ENCODE measurements at places on chromosomes 1 and 21.

DNA sequence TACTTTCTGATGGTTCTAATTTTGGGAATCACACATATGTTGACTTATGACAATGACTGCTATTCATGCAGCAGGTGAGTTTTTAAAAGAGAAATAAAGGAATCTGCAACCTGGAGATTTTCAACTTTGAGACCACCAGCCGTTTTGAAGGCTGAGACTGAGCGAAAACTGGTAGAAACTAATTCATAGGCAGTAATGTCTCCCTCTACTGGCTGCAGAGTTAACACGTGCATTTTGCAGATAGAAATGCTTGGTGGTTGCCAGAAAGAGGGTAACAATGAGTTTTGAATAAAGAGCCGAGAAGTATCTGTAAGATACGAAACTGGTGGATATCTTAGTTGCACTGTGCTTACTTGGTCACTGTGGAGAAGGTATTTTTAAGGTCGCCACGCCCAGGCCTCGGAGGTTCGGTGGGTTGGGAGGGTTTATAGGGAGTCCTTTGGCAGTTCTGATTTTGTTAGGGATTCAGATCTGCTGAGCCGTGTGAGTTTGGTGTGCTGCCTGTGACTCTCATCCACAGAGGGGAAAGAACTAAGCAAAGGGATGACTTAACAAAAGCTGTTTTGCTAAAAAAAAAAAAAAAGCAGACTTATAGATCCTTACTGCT is 83.0 kb downstream of the RYR2 start:
- DNase-seq = peak; percentile 23

DNA sequence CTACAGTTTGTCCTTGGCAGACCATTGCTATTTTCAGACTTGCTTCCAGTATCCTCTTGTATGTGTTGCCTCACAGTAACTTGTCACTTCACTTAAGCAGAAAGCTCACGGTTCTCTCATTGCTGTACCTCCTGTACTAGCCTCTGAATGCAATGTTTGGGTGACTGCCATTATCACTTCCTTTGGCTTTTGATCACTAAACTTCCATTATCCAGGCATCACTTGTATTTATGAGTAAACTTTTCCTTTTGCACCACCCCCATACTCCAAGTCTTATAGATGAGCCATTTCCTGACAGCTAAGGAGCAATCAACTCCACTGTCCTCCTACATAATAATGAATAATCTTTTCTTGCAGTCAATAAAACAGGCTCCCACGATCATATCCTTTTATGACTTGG is 255.3 kb downstream of the PDE4B start:
- DNase-seq = no peak

DNA sequence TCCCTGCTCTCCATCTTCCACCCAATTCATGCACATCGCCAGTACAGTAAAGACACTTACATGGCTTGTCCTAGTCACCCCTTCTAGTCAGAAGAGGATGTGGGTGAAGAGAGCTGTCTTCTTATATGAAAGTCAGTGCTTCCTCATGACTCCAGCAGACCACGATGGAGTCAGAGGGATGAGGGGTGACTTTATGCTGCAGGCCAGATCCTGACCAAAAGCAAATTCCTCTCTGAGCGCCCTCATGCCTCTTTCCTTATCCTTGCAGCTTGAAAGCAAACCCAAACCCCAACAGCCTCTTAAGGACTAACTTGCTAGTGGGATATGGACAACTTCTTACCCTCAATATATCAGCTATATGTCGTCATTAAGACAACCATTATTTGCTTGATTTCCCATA is 348.2 kb upstream of the DUSP10 start:
- DNase-seq = no peak

- no peak for DNase-seq
These were observed 23.9 kb downstream of the GNAT2 start for GRCh38 chr1:109595531-109595930.

GRCh38 chr1:222896630-222897526 is 82.0 kb downstream of the DISP1 start:
- peak; percentile 40 for DNase-seq

- no peak for DNase-seq
These were observed 20.6 kb upstream of the RNU1-4 start for GRCh38 chr1:16719571-16720350.

GRCh38 chr1:86846164-86846647 is 67.7 kb downstream of the SELENOF start:
- DNase-seq = peak; percentile 38

DNA sequence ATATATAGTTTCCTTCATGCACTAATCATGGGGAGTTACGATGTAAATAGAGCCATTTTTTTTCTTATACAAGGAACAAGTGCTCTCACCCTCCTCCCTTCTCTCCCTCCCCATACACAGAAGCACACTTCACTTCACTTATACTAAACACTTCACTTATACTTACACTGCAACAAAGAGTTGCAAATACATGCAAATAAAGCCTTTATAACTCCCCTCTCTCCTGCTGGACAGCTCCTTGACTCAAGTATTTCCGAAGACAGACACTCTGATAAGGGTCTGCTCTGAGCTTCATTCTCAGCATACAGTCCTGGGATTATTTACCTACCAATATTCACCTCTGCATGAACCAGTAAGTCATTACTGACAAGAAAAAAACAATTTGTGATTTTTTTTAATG is 35.6 kb upstream of the ERG start:
- DNase-seq = no peak

DNA sequence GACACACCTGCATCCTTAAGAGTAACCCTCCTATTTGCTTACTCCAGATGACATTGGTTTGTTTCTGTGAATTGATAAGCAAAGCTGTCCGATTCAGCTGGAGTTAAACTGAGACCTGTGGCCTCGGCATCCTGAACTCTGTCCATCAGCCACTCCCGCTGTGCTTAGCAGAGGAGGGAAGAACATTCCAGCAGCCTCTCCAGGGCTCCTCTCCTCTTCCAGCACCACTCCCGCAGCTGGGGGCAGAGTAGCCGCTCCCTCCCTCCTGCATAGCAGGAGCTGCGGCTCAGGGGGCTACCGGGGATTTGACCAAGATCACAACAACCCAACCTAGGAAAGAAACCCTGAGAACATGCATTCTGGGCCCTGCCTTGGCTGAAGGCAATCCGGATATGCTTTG is 8.8 kb downstream of the LRRC38 start:
- DNase-seq = no peak

DNA sequence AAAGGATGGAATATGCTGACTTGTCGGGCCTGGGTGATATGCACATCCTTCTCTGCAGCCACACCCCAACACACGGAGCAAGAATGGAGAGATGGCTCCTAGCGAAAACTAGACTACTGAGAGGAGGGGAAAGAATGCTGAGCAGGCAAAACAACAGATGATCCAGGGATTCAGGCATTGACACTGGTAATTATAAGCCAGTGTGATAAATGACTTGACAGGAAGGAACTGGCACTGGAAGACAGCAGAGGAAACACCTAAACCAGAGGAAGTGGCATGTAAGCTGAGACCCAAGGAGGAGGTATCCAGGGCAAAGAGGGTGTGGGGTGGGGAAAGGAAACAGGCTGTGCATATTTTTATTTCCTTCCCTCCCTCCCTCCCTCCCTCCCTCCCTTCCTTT is 31.7 kb upstream of the KHDRBS1 start:
- peak; percentile 16 for DNase-seq

DNA sequence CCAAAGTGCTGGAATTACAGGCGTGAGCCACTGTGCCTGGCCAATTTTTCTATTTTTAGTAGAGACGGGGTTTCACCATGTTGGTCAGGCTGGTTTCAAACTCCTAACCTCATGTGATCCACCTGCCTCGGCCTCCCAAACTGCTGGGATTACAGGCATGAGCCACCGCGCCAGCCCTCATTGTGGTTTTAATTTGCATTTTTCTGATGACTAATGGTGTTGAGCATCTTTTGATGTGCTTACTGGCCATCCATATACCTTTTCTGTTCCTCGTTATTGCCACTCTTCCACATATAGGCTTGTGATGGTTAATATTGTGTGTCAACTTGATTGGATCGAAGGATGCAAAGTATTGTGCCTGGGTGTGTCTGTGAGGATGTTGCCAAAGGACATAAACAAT is 17.4 kb upstream of the ENAH start:
- DNase-seq = peak; percentile 61

- DNase-seq = no peak
These were observed 34.9 kb upstream of the GADD45A start for GRCh38 chr1:67650061-67650460.

- no peak for DNase-seq
These were observed 2.8 kb upstream of the SEC22B start for GRCh38 chr1:120178799-120179756.

- DNase-seq = no peak
These were observed 8.4 kb downstream of the PPP2R5A start for GRCh38 chr1:212293579-212293978.

GRCh38 chr1:6033986-6034749 is 11.5 kb upstream of the KCNAB2 start:
- no peak for DNase-seq

DNA sequence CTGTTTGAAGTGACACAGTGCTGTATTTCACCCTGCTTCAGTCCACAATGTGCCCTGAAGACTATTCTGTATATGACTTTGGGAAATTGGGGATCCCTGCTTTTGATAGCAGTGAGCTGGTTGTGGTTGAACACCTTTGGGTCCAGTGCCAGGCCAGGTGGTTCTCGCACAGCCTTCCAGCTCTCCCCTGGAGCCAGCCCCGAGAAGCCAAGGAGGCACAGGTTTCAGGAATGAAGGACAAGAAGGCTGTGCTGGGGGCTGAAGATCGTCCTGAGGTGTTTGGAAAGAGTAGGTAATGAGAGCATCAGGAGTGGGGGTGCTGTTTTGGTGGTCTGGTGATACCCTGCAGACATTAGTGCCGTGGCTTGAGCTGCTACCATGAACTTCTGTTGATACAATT is 131.4 kb upstream of the COL6A1 start:
- no peak for DNase-seq

DNA sequence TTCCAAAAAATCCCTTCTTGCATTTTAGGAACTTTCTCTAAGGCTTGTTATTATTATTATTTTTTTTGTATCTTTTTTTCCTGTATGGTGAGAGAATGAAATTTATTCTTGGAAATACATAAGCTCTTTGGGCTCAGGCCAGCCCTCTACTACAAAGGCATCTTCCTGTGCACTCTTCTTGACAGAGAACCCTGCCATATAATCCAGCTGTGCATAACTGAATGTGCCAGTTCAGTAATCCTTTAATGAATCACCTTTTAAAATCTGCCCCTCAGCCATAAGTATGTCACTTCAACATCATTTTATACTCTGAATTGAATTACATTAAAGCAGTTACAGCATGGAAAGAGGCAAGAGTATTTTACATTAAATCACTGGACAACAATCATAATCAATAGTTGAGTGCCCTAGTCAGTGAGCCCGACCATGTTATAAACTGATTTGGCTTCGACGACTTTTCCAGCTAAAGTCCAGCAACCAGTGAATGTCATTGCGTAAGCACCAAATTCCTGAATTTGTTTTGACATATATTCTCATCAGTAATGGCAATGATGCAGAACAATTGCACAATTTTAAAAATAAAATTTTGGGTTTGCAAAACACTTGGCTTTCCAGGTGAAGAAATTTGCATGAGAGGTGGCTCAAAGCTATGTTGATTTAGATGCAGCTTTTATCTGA is 59.2 kb upstream of the KCNK2 start:
- no peak for DNase-seq

GRCh38 chr1:162627662-162628296 is 4.5 kb upstream of the DDR2 start:
- peak; percentile 45 for DNase-seq

GRCh38 chr1:212397171-212397570 is 17.5 kb downstream of the PACC1 start:
- no peak for DNase-seq

GRCh38 chr1:27527890-27528817 is 38.2 kb upstream of the WASF2 start:
- DNase-seq = no peak

- DNase-seq = no peak
These were observed 112.5 kb downstream of the PCBP3 start for GRCh38 chr21:45756029-45756428.

DNA sequence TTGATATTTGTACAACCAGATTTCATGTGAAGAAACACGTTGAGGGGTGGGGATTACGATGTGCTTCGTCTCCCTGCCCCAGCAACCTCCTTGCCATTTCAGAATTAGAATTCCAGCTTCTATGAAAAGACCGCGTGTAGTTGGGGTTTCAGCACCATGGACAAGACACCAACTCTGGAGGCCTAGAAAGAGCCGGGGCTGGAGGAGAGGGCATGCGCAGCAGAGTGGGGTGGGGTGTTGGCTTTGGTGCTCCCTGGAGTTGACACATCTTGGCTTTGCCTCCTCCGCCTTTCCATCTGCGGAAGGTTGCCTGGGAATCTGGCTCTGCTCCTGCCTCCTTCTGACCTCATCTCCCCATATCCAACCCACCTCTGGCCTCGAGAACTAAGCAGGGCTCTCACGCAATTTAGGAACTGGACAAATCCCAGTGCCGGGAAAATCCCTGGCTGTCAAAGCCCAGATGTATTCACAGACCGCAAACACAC is 11.8 kb downstream of the HTR6 start:
- no peak for DNase-seq

GRCh38 chr1:168892931-168893330 is 163.9 kb upstream of the DPT start:
- DNase-seq = no peak

- no peak for DNase-seq
These were observed 341.1 kb downstream of the PCP4 start for GRCh38 chr21:40208206-40208947.

DNA sequence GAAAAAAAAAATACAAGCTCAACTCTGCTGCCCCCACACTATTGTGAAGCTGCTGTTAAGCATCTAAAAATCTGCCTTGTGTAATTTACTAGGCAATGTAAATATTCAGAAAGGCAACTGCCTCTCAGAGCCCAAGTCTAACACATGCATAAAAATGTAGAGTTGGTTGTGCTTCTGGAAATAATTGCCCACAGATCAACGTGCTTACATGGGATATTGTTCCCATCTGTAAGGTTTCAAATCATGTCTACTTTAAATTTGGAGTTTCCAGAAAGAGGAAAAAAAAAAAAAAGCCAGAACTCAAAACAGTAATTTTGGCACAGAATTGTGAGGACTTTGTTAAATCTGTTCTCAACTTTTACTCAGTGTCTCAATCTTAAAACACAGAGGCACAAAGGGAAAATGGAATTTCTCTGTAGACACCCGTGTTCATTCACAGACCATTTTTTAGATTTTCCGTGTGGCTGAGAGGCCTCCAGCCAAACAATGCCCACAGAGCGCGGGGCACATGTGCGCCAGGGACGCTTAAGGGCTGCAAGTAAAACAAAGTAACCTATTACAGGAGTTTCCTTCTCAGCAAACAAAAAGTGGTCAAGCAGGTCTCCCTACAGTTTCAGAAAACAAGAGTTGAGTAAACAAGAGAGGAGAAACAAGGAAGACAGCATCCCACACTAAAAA is 115.5 kb downstream of the RERE start:
- DNase-seq = no peak

- DNase-seq = no peak
These were observed at the start of gene GJB4 for GRCh38 chr1:34759503-34760357. GJB4 (plus strand) TSS chr1:34759740; CDS start chr1:34761255, 1,515 bp downstream.

DNA sequence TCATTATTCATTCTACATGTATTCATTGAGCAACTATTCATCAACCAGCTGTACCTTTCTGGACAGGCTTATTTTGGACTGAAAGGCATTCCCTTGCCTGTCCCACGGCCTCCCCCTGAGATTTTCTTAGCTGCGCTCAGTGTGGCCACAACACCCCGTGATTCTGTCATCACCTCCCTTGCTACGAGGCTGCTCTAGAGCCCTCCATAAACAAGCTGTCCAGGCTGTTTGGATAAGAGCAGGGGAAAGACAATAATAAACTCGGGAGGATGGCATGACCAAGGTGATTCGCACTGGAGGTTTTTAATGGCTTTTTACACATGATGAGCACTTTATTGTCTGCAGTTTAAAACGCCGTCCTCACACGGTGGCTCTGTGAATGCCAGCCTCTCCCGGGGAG is 139.7 kb downstream of the ROR1 start:
- no peak for DNase-seq

GRCh38 chr1:63976006-63976405 is 202.2 kb downstream of the ROR1 start:
- DNase-seq = no peak
